Spleen (tissue), 13 donors: ENCODE measurements at places on chromosomes 2 and 18. TPM values are rescaled to one million over a fixed set of nuclear protein-coding genes. Genes with fewer than 3 reads are reported as not detected.

GRCh38 chr2:143525402-143525860, 396.2 kb downstream of the ARHGAP15 start:
- DNase-seq: no peak

GRCh38 chr2:95526360-95527341, 42.1 kb upstream of the TRIM43B start:
- peak; percentile 86 for DNase-seq

DNA sequence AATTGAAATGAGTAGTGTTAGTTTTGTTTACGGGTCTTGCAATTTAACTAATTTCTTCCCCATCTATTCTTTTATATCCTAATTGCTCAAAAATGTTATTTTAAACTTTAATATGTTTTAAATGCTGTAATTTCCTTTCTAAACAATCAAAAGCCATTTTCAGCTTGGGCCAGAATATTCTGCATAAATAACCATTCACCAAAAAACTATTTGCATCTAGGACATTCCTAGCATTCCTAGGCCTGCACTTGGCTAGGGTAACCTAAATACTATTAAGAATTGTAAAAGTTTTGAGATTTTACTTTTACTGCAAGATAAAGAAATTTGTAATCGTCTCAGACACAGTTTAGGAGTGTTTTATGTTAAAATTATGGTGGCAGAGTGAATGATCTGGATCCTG, 7.8 kb upstream of the ETAA1 start:
- DNase-seq: no peak

- DNase-seq: no peak
Observed at GRCh38 chr2:133586978-133587377, 18.7 kb upstream of the NCKAP5 start.

DNA sequence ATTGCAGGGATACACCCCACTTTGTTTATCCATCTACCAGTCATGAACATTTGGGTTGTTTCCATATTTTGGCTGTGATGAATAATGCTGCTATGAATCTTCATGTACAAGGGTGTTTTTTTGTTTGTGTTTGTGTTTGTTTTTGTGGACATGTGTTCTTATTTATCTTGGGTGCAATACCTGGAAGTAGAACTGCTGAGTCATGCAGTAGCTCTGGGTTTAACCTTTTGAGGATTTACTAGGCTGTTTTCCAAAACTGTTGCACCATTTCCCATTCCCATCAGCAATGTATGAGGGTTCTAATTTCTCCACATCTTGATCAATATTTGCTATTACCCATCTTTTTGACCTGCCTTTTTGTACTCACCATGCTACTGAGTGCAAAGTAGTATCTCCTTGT, 140.0 kb upstream of the CYP1B1 start:
- DNase-seq: no peak

AKAIN1 gene
- polyA plus RNA-seq: not detected

DCTN1 gene
- polyA plus RNA-seq: 77.2 TPM

CXCR1 gene
- polyA plus RNA-seq: 6.6 TPM
